ENCODE measurements at places on chromosomes 1 and 21.

DNA sequence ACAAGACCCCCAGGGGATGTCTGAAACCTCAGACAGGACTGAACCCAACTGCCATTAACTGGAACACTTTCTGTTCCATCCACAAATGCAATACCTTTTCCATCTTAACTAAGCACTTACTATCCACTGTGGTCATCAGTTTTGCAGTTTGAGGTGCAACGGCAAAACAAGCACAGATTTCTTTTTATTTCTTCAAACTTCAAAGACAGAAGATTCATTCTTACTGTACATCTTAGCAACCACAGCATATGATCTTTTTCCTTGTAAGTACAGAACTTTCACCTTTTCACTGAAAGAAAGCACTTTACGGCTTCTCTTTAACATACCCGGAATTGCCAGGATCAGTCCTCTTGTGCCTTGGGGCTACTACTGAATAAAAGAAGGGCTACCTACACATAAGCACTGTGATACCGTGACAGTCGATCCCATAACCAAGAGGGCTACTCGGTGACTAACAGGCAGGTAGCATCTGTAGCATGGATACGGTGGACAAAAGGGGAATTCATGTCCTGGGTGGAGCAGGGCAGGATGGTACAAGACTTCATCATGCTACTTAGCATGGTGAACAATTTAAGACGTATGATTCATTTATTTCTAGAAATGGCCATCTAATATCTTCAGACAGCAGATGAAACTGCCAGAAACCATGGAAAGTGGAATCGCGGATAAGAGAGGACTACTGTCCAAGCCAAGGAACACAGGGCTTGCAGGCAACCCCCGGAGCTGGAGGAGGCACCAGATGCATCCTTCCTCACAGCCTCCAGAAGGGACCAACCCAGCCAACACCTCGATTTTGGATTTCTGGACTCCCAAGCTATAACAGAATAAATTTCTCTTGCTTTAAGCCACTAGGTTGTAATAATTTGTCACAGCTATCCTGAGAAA, 18.4 kb downstream of the ERG start:
- no peak for DNase-seq

- DNase-seq, result no peak
Observed at GRCh38 chr1:244163861-244164510, 112.9 kb downstream of the ZBTB18 start.

DNA sequence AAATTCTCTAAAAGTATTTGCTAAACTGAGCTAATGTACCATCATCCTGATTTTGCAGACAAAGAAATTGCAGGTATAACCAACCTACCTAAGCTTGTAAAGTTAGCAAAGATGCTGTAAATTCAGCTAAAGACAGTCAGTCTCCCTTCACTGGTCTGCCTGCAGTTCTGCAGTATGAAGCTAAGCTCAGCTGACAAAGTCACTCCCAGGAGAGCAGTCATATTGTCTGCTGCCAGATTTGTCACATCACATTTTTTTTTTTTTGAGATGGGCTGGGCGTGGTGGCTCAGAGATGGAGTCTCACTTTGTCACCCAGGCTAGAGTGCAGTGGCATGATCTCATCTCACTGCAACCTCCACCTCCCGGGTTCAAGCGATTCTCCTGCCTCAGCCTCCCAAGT, 8.9 kb upstream of the CMPK1 start:
- DNase-seq, result no peak

GRCh38 chr1:157961805-157962762, 31.4 kb upstream of the KIRREL1 start:
- DNase-seq, result no peak

- no peak for DNase-seq
Observed at GRCh38 chr1:233281711-233282581, 13.6 kb downstream of the PCNX2 start.

DNA sequence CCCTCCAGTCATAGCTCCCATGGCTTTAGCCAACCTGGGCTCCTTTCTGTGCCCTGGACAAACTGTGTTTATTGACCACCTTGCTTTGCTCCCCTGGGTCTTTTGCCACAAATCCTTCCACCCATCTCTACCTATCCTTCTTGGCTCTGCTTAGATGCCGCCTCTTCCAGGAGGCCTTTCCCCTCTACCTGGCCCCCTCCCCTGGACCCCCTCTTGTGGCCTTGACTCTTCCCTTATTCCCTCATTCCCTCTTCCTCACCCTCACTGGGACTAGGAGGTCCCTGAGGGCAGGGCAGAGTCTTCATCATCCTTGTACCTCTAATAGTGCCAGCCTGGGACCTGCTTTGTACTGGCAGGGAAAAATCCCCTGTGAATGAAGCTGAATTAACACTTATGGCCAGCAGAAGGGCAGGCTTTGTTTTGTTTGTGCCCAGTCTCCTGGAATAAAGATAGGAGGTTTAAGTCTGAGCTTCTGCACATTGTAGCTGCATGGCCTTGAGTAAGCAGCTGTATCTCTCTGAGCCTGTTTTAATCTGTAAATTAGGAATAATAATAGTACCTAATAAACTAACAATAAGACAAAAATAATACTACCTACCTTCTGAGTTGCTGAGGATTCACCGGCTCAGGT, 13.7 kb downstream of the PTPRU start:
- DNase-seq, result no peak

DNA sequence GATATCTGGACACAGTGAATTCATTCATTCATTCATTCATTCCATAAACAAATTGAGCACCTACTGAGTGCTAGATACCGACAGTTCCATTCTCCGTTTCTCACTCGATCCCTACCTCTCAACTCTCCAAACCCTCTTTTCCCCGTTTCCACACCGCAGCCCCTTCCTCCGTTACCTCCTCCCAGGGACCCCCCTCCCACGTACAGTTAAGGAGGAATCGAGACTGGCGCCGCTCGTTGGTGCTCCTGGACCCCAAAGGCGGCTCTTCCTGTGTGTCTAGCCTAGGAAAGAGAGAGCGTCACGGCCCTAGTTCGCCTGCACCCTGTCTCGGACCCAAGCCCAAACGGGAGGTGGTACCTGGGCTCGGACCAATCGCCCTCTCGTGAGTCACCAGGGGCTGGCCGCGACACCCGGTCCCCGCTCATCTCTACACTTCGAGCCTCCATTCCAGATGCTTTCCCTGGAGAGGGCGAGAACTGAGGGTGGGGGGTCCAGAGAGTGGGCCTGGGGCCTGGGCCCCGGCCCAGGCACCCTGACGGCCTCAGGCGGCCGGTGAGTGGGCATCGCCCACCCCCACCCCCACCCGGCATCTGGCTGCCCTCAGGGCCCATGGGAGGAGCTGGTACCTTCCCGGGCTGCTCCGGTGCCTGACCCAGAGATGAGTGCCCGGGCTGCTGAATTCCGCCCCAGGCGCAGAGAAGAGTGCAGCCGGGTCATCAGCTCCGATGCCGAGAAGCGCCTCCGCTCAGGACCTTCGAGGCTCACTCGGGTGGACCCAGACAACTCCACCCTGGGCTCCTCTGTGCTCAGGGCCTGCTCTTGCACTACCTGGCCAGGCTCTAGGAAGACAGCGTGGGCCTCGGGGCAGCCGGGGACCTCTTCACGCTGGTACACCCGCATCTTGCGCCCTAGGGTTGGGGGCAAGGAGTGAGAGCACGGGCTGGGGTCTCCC, 4.9 kb downstream of the ARHGEF19 start:
- no peak for DNase-seq

GRCh38 chr1:39805385-39805784, 16.7 kb upstream of the BMP8B start:
- no peak for DNase-seq

- DNase-seq, result no peak
Observed at GRCh38 chr1:9792156-9793042, 31.4 kb downstream of the CLSTN1 start.

DNA sequence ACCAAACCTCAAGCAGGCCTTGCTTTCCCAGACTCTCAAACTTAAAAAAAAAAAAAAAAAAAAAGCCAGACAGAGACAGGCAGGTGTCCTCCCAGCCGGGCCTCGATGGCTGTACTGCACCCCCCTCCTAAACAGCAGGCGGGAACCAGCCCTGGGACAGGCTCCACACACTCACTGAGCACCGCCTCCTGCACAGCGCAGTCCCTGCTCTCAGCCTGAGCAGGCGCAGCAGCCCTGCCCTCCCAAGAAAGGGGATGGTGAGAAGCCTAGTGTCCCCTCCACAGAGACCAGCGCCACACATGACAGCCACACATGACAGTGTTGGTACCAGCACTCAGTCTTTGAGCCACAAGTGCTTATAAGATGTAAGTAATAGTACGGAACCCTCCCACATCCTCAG, 11.9 kb downstream of the MX2 start:
- no peak for DNase-seq

DNA sequence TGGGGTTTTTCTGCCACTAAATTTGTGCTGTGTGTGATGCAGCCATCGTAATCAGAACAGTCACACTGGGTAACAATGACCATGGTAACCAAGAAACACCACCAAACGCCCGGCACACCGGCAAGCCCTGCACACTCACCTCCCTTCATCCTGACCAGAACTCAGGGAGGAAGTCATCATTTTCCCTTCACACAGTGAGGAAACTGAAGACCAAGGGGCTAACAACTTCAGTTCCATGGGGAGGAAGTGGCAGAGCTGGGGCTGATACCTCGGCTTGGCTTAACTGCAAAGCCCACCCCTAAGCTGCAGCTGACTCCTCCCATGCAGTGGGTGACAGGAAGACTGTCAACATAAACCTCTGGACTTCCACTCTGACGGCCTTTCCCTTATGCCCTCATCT, 69.3 kb upstream of the BCAR3 start:
- no peak for DNase-seq

DNA sequence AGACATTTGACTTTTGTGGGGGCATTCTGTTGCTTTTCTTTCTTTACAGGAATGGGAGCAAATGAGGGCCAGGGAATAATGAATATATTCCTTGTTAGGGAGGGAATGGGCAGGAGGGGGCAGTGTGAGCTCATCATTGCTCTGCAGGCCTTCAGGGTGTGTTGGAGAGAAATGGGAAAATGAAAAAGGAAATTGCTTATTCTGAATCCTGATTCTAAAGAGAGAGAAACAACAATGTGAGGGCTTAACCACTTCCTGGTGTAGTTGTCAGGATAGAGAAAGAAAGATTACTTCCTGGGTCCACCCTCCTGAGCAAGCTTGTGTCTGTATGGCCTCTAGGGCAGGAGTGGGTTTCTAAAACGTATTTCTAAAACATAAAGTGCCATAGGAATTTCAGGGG, 28.3 kb downstream of the VANGL2 start:
- DNase-seq, result no peak

DNA sequence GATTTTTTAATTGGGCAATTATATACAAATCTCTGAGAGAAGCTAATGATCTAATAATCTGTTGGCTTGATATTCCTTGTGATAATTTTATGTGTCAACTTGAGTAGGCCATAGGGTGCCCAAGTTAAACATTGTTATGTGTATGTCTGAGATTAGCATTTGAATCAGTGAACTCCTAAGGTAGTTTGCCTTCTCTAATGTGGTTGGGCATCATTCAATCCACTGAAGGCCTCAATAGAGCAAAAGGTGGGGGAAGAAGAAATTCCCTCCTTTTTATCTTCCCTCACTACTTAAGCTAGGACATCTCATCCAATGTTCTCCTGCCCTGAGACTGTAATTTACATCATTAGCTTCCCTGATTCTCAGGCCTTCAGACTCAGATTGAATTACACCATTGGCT, 394.5 kb downstream of the LMO4 start:
- DNase-seq, result no peak

- no peak for DNase-seq
Observed at GRCh38 chr1:18429654-18430053, 51.1 kb upstream of the KLHDC7A start.
